ENCODE measurements at places on chromosomes 4 and X.
A peak's percentile ranks its signal among the peaks of the same experiment; 100 is the strongest.

DNA sequence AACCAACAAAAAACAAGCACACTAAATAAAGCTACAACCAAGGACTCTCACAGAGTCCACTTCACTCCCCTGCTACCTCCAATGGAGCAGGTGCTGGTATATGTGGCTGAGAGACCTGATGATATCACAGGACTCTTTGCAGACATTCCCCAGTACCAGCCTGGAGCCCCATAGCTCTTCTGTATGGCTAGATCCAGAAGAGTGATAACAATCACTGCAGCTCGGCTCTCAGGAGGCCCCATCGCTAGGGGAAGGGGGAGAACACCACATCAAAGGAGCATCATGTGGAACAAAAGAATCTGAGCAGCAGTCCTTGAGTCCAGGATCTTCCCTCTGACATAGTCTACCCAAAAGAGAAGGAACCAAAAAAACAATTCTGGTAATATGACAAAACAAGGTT lies 237.1 kb upstream of the TLL1 start:
- H3K4me3 ChIP-seq = no peak overlapping the region
- H3K36me3 ChIP-seq = no peaks in the 10 kb centered on the region
- no peaks in the 10 kb centered on the region for H3K4me1 ChIP-seq
- DNase-seq = no peak

GRCh38 chr4:155510771-155511170 lies 134.0 kb upstream of the MAP9 start:
- H3K4me1 ChIP-seq = peaks cover 3% of the 10 kb centered on the region
- H3K27ac ChIP-seq = no peak overlapping the region
- no peaks in the 10 kb centered on the region for H3K27me3 ChIP-seq
- no peak overlapping the region for H3K4me3 ChIP-seq
- no peaks in the 10 kb centered on the region for H3K36me3 ChIP-seq

- no peaks in the 10 kb centered on the region for H3K27me3 ChIP-seq
- H3K4me3 ChIP-seq = no peak overlapping the region
- no peaks in the 10 kb centered on the region for H3K36me3 ChIP-seq
- no peaks in the 10 kb centered on the region for H3K4me1 ChIP-seq
- no peak overlapping the region for H3K27ac ChIP-seq
Measured at GRCh38 chrX:130330706-130331105, 9.0 kb upstream of the SLC25A14 start.

- no peaks in the 10 kb centered on the region for H3K27me3 ChIP-seq
- H3K36me3 ChIP-seq = no peaks in the 10 kb centered on the region
- no peaks in the 10 kb centered on the region for H3K4me1 ChIP-seq
- no peak for DNase-seq
- H3K27ac ChIP-seq = no peak overlapping the region
Measured at GRCh38 chrX:57083143-57083542, 38.2 kb downstream of the SPIN2B start.

DNA sequence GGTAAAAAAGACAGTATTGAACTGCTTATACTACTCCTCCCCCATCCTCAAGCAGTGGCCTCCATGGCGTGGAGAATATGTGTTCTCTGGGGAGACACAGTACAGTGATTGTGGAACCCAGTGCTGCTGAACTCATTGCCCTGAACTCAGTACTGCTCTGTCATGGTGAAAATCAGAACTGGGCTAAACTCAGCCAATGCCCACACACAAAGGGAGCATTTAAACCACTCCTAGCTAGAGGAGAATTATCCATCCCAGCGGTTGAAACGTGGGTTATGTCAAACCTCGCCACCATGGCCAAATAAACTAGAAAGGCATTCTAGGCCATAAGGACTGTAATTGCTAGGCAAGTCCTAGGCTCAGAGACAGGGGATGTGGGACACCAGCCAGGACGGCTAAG lies 131.8 kb downstream of the SPOCK3 start:
- H3K4me1 ChIP-seq = no peaks in the 10 kb centered on the region
- no peak overlapping the region for H3K27ac ChIP-seq
- H3K36me3 ChIP-seq = no peaks in the 10 kb centered on the region
- H3K4me3 ChIP-seq = no peak overlapping the region

- no peaks in the 10 kb centered on the region for H3K4me1 ChIP-seq
- DNase-seq = no peak
- no peak overlapping the region for H3K4me3 ChIP-seq
- H3K36me3 ChIP-seq = no peaks in the 10 kb centered on the region
- H3K27ac ChIP-seq = no peak overlapping the region
- H3K27me3 ChIP-seq = peaks cover 91% of the 10 kb centered on the region
Measured at GRCh38 chr4:4860600-4861389, 1.3 kb downstream of the MSX1 start.

GRCh38 chrX:68686097-68686977 lies 38.9 kb downstream of the STARD8 start:
- DNase-seq = no peak
- H3K27me3 ChIP-seq = peaks cover 2% of the 10 kb centered on the region
- H3K27ac ChIP-seq = no peak overlapping the region
- H3K36me3 ChIP-seq = no peaks in the 10 kb centered on the region
- H3K4me3 ChIP-seq = peak overlapping the region; percentile 49
- peaks cover 5% of the 10 kb centered on the region for H3K4me1 ChIP-seq

DNA sequence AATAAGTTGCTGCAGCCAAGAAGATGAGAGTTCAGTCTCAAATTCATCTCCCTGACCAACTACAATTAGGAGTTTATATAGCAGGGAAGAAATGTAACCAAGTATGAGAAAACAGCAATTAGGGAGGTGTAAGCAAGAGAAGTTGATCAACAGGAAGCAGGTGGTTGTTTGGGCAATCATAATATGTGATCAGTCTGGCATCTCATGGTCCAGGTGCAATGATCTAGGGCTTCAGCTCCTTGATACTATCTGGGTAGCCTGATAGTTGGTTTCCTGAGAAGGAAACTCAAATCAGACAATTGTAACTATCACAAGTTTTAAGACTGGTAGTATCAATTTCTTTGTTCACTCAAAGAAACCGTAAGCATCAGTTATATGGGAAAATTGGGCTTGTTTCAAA lies 1574.3 kb upstream of the PABPC4L start:
- no peak overlapping the region for H3K4me3 ChIP-seq
- H3K27ac ChIP-seq = no peak overlapping the region
- H3K36me3 ChIP-seq = no peaks in the 10 kb centered on the region
- H3K27me3 ChIP-seq = no peaks in the 10 kb centered on the region
- no peaks in the 10 kb centered on the region for H3K4me1 ChIP-seq

All from iPS DF 6.9 (cell line).